ENCODE measurements at places on chromosomes 4 and X.

DNA sequence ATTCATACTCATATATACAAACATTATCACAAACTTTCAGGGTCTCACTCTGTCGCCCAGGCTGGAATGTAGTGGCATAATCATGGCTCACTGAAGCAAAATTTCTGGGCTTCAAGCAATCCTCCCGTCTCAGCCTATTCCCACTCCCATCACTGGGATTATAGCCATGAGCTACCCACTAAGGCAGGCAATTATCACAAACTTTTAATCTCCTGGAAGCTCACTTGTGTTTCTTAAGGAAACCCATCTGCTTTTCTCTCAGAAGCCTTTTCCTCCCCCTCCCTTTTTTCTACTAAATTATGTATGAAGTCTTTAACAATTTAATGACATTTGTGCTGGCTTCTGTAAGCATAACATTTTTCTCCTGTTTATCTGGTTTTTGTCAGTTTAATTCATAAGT is 170.5 kb downstream of the AREG start:
- DNase-seq = no peak

DNA sequence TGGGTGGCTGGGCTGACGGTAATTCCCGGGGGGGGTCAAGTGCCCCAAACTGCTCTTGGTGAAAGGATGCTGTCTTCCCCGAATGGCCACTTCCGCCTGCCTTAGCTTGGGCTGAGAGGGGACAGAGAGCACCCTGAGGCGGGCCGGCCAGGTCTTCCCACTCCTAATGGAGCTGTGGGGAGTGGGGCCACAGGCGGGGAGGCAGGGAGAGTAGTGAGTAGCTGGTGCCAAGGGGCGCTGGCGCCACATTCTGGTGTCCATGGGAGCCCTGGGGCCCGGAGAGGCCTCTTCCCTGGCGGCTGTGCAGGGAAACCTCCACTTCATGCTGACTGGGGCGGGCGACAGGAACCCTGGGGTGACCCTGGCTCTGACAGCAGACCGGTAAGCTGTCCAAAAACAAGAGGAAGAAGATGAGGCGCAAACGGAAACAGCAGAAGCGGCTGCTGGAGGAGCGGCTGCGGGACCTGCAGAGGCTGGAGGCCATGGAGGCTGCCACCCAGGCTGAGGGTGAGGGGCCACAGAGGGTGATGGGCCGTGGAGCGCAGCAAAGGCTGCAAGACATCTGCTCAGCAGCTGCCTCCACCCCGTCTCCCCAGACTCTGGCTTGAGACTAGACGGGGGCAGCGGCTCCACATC is 2.7 kb downstream of the SRPK3 start:
- DNase-seq = no peak

DNA sequence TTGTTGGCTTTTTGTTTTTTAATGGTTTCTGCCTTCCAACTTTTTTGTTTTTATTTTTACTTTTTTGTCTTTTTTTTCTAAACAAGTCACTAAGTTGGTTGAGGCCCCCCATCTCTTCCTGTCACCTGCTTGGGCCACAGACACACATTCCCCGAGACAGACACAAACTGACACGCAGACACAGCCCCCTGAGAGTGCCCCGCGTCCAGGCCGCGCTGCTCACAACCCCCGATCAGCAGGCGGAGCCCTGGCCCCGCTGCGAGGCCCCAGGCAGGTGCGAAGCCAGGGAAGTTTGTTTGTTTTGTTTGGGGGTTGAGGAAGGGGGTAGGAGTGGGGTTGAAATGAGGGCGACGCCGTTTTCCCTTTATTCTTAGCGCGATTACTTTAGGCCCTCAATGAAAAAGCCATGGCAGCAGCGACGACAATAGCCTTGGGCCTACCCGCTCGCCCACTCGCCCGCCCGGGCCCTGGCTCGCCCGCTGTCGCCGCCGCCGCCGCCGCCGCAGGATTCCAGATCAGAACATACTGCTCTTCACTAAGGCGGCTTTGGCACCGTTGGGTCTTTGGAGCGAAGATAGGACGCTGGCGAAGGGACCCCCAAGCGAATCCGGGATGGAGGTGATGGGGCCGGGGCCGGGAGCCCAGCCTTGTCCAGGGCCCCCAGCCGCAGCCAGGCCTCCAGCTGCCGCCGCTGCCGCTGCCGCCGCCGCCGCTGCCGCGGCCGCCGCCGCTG is 3.1 kb downstream of the PHOX2B start:
- peak; percentile 52 for DNase-seq

- no peak for DNase-seq
Observed at GRCh38 chrX:54560411-54560810, 30.4 kb downstream of the GNL3L start.

- no peak for DNase-seq
Observed at GRCh38 chr4:99091216-99091575, 2.6 kb upstream of the ADH5 start.

GRCh38 chrX:150094375-150094774 is 156.1 kb upstream of the EOLA2 start:
- no peak for DNase-seq

DNA sequence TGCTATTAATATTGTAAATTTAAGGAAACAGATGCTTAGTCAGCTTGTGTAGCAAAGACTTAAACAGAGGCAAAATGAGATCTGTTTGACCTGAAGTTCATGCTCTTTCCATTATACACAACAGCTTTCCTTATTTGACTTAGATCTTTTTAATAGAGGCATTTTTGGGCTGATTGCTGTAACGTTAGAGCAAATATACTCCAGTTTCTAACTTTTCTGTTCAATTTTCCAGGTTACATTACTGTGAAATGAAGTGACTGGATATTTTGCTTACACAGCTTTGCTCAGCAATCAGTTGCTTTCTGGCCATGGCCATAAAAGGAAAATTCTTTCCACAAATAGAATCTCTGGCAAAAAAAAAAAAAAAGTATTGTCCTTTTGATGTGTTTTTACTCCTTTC is 146.2 kb downstream of the PCDH7 start:
- DNase-seq = no peak

DNA sequence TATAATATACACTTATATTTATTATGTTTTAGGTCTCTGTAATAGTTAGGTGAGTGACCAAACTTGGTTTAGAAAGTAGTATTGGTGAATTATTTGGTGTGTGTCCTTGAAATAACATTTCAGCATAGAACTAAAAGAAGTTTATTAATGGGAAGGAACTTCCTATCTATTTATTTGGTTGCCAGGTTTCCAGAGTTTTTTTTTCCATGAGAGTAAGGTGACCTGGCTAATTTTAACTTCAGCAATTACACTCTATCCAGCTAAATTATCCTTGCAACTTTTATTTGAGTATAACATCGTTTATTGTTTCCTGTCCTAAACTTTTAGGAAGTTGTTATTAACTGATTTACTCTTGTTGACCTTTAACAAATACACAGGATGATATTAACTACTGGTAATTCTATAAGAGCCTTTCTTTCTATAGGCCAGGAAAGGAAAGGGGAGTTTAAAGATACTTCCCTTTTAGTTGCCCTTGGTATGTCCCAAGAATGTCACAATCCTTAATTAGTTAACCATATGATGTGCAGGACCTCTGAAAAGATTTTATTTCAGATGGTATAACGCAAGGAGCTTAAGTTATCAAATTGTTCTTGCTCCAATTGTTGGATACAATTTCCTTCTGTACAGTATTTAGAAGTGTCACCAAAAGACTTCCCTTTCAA is 18.9 kb downstream of the PRDM8 start:
- no peak for DNase-seq

- no peak for DNase-seq
Observed at GRCh38 chr4:155532373-155533085, 134.1 kb upstream of the GUCY1A1 start.

DNA sequence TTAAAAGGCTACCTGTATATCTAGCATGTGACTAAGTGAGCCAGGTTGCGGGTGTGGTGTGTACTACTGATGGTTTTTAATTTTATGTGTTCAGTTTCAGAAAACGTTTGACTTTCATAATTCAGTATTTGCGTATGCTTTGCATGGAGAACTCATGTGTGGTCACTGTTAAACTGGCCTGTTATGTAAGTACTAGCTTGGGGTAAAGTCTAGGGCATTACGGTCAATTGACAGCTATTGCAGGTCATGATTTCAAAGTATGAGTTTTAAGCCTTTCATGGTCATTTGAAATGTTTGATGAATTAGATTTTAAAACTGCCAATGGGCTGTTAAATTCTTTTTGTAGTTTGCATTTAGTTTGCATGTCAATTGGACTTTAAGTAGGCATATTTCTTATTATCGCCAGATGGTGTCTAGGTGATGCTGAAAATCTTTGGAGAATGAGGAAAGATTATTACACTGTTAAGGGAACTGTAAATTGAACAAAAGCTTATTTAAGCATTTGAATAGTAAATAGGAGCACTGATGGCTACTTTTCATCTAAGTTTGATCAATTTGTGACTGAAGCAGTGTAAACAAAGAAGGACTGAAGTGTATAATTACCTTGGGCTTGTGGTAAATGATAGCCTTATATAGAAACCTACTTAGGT is 563.4 kb downstream of the DACH2 start:
- no peak for DNase-seq

DNA sequence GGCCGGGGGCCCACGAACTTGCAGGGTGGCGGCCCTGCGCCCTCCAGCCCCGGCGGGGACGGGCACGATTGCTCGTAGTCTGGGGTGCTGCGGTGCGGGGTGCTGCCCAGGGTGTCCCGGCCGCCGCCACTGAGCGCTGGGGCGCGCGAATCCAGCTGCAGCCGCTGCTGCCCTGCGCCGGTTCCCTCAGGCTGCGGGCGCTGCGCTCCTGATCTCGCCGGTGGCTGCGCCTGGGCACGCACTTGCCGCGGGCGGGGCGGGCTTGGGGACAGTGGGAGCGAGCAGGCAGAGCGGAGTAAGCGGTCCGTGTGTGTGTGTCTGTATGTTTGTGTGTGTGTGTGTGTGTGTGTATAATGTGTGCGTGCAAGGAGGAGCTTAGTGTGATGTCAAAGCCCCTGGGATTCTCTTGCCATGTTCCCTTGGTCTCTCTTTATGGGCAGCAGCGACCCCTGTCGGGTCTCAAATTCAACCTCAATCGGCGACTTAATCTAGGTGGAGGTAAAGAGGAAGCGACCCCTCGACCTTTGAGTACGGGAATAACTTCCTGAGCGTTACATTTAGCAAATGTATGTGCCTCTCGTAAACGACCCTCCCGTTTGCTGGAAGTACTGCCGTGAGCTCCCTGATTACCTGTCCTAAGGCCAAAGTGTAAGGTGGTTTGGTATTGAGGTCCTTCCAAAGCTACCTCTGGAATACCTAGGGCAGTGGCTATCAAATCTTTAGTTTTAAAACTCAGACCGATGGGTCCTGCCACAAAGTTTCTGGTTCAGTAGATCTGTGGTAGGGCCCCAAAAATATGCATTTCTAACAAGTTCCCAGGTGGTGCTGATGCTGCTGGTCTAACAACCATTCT is at the start of gene RNF150:
Gene RNF150 (minus strand): TSS at position 324 of the 853 bp plus-strand sequence.
- DNase-seq = peak; percentile 88

- DNase-seq = no peak
Observed at GRCh38 chrX:13464599-13465275, 104.7 kb upstream of the EGFL6 start.

DNA sequence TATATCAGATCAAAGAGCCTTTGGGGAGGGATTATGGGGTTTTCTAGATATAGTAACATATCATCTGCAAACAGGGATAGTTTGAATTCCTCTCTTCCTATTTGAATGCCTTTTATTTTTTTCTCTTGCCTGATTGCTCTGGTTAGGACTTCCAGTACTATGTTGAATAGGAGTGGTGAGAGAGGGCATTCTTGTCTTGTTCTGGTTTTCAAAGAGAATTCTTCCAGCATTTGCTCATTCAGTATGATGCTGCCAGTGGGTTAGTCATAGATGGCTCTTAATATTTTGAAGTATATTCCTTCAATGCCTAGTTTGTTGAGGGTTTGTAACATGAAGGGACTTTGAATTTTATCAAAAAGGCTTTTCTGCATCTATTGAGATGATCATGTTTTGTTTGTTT is 25.6 kb upstream of the ABCB7 start:
- no peak for DNase-seq

DNA sequence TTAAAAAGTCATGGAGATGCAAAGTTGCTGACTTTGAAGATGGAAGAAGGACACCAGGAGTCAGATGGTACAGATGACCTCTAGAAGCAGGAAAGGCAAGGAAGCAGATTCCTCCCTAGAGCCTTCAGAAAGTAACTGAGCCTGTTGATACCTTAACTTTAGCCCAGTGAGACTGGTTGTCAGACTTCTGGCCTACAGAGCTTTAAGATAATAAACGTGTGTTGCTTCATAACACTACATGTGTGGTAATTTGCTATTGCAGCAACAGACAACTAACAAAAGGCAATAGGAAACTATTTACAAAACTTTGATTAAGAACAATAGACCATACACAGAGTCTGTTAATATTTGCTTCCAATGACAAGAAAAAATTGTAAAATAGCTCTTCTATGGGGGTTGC is 102.0 kb upstream of the USP38 start:
- DNase-seq = no peak

GRCh38 chrX:21698272-21698671 is 40.1 kb upstream of the KLHL34 start:
- DNase-seq = no peak

DNA sequence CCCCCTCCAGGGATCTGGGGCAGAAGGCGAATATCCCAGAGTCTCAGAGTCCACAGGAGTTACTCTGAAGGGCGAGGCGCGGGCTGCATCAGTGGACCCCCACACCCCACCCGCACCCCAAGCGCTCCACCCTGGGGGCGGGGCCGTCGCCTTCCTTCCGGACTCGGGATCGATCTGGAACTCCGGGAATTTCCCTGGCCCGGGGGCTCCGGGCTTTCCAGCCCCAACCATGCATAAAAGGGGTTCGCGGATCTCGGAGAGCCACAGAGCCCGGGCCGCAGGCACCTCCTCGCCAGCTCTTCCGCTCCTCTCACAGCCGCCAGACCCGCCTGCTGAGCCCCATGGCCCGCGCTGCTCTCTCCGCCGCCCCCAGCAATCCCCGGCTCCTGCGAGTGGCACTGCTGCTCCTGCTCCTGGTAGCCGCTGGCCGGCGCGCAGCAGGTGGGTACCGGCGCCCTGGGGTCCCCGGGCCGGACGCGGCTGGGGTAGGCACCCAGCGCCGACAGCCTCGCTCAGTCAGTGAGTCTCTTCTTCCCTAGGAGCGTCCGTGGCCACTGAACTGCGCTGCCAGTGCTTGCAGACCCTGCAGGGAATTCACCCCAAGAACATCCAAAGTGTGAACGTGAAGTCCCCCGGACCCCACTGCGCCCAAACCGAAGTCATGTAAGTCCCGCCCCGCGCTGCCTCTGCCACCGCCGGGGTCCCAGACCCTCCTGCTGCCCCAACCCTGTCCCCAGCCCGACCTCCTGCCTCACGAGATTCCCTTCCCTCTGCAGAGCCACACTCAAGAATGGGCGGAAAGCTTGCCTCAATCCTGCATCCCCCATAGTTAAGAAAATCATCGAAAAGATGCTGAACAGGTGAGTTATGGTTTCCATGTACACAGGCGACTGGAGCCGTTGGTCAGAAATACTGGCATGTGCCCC is at the start of gene CXCL1:
Gene CXCL1 (plus strand): TSS at position 264 of the 926 bp plus-strand sequence. CDS start 78 bp downstream, at position 342.
- peak; percentile 48 for DNase-seq

DNA sequence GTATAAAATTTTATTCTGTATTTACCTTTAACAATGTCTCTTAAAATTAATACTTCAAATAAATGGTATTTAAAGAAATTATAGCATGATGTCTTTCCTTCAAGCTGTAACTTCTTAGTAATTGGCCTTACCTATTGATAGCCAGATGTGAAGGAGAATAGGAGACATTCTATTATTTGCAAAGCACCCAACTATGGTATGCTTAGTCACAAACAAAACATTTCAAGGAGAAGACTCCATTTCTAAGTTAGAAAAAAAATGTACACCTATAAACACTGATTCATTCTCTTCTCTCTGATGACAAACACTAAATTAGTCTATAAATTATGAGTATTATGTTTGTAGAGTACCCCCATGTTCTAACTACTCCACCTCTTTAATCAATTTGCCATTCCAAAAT is 66.4 kb downstream of the NKX6-1 start:
- no peak for DNase-seq

- DNase-seq = no peak
Observed at GRCh38 chr4:92334716-92335350, 31.1 kb downstream of the GRID2 start.

GRCh38 chrX:151830911-151831310 is 81.8 kb upstream of the MAGEA4 start:
- DNase-seq = no peak

Data from H9 (cell line).